Stimulated activated CD8-positive, alpha-beta memory T cell treated with anti-CD3 and anti-CD28 coated beads, Interleukin-15, amount 100 ng/mL, for 48 hours (primary cell): ENCODE measurements at places on chromosomes 13 and 19.

DNA sequence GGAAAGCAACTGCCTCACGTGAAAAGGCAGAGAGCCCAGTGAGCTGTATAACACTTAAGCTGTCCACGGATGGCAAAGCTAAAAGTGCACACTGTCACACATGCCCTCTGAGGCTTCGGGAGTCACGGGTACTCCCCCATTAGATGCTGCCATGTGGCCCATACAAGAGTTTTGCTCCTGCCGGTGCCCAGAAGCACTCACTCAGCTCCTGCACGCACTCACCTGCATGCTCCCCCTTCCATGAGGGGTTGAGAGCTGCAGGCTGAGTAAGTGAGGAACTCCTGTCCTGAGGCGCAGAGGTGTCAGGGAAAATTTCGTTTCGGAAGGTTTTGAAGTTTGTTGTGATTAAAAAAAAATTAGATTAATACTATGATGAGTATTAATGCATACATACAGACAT, 939.2 kb upstream of the ATXN8OS start:
- DNase-seq, result no peak

GRCh38 chr13:39185326-39185725, 147.1 kb downstream of the NHLRC3 start:
- no peak for DNase-seq

DNA sequence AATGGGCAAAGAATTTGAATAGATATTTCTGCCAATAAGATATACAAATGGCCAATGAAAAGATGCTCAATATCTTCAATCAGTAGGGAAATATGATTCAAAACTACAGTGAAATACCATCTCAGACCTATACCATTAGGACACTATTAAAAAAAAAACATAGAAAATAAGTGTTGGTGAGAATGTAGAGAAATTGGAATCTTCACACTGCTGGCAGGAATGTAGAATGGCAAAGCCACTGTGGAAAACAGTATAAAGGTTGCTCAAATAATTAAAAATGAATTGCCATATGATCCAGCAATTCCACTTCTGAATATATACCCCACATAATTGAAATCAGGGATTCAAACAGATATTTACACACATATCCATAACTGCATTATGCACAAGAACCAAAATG, 88.1 kb upstream of the STARD13 start:
- no peak for DNase-seq

DNA sequence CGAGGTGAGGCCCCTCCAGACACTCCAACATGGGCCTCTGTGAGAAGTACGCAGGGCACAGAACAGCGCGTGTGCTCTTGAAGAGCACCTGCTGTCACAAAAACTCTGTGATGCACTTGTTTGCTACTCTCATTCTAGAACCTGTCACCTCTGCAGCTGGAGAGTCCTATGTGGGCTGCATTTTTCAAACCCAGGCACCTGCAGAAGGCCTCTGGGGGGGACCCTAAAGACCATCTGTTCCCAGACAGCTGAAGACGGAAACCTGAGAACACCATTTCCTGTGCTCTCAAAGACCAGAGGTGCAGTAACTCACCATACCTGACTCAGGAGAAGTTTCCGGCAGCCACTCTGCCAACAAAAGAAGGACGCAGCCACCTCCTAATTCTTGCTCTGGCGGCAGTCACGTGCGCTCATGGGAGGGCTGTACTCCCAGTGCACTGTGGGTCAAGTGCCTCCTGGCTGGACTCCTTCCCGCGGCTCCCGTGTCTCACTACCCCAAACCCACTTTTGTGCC, 28.1 kb downstream of the RANBP3 start:
- DNase-seq, result no peak

DNA sequence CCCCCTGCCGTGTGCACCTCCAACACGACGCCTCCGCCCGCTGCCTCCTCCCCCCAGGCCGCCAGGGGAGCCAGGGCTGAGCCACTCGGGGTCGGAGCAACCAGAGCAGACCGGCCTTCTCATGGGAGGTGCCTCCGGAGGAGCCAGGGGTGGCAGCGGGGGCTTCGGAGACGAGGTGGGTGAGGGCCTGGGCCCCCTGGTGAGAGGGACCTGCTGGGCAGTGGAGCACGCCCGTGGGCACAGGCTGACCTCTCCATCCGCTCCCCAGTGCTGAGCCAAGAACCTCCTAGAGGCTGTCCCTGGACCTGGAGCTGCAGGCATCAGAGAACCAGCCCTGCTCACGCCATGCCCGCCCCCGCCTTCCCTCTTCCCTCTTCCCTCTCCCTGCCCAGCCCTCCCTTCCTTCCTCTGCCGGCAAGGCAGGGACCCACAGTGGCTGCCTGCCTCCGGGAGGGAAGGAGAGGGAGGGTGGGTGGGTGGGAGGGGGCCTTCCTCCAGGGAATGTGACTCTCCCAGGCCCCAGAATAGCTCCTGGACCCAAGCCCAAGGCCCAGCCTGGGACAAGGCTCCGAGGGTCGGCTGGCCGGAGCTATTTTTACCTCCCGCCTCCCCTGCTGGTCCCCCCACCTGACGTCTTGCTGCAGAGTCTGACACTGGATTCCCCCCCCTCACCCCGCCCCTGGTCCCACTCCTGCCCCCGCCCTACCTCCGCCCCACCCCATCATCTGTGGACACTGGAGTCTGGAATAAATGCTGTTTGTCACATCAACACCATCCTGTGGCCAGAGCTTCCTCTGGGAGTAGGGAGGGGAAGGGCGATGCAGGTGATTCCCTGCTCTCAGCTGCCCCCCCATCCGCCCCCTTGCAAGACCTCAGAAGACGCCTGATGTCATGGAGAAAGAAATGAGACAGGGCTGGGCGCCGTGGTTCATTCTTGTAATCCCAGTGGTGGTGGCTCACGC, 12.0 kb downstream of the BCAM start:
- DNase-seq, result no peak

- DNase-seq, result no peak
Observed at GRCh38 chr19:44644402-44645016, 799 bp downstream of the PVR start.

GRCh38 chr19:7883105-7883504, 5.2 kb upstream of the LRRC8E start:
- no peak for DNase-seq

DNA sequence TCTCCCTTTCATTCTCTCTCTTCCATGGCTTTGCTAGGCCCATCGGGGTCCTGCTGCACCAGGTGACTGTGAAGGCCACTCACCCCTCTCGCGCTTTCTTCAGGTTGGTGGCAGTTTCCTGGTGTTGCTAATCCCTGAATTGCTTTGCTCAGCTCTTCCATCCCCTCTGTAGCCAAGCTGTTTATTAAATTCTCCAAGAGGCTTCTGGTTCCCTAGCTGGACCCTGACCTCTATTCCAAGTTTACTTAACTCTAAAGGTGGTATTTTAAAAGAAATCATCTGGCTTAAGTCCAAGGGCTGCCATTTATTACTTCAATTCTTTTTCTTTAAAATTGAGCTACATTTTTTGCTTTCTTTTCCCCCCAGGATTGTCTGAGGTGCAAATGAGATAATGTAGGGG, 32.7 kb upstream of the MICU2 start:
- DNase-seq, result no peak

DNA sequence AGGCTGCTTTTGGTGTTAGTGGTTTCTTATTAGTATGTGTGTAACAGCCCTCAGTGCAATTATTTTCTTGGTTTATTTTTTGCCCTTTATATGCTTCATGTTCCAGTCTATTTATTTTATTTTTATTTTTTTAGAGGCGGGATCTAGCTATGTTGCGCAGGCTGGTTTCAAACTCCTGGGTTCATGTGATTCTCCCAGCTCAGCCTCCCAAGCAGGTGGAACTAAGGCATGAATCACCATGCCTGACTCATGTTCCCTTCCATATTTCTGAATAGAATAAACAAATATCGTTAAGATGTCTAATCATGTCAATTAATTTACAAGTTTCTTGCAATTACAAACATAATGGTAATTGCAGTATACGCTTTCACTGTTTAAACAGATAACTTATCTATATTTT, 11.7 kb downstream of the SKA3 start:
- DNase-seq, result no peak

DNA sequence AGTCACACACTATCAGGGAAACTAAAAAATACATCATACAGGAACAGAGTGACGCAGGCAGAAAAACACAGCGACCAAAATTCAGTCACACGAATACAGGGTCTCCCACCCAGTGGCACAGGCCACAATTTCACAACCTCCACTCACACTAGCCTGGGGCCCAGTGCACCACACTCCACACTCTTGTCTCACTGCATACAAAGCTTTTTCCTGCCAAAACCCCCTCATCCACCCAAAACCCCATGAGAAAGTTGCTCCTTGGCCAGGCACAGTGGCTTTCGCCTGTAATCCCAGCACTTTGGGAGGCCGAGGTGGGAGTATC, 1.2 kb downstream of the S1PR5 start:
- no peak for DNase-seq

DNA sequence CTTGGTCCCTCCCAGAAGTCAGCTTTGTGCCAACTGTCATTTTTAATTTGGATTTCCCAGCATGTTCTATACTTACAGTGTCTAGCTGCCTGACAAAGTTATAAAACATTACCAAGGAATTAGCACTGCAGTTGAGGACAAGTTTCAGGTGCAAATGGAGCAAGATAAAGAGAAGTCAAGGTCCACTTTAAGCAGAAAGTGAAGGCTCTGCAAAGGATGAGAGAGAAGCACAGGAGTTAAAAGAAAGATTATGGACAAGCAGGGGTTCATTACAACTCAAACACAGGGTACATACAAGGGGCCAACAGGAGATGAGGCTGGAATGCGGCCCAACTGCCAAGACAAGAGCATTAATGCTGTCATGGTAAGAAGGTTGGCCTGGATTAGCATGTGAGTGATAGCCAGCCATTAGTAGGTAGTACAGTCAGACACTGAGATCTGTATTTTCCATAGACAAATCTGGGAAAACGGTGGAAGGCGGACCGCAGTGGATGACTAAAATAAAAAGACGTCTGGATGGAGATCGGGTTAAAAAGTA, 17.6 kb downstream of the UBL3 start:
- no peak for DNase-seq

DNA sequence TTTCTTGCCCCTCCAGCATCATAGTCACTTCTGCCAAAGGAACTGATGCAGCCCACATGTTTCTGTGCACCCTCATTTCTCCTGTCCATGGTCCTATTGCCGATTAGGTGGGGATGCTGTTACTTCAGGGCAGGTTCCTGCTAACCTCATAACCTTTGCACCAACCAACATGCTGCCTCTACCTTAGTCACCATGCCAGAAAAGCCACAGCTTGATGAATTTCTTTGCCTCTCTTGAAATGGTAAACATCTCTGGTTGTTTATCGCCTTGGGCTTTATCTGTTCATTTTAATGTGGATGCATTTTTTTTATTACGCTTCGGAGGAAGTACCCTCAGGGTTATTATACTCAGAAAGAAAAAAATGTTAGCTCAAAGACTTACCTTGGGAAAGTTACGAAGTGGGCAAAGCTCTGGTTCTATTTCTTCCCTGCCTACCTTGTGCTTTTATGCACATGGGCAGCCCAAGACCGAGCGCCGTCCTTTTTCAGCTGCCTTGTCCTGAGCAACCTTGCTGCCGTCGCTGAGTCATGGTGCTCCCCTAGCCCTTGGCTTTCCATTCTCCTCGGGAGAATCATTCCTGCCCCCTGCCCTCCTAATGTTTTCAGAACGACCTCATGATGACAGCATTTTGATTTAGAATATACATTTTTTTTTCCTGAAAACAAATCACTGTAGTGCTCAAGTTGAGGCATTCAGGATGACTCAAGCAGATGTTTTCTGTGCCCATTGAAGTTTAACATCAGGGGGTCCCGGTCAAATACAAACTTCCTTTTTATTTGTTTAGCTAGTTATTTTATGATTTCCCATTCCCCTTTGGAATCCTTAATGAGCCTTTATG, 280.0 kb downstream of the SHISA2 start:
- no peak for DNase-seq

DNA sequence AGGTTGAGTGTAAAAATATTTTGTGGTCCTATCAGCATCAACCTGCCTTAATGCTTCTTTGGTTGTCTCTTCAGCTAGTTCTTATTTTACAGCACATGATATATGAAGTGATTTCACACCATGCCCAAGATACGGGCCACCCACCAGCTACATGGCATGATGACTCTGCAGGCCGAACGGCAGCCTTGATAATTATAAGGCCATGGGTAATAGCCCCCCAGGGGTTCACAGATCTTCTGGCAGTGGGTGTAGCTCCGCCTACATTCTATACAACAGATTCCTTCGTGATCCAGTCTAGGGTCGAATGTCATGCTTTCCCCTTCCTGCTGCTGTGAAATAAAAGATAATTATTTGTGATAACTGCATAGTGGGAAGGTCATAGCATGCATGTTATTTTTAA, 36.1 kb downstream of the CNMD start:
- no peak for DNase-seq

DNA sequence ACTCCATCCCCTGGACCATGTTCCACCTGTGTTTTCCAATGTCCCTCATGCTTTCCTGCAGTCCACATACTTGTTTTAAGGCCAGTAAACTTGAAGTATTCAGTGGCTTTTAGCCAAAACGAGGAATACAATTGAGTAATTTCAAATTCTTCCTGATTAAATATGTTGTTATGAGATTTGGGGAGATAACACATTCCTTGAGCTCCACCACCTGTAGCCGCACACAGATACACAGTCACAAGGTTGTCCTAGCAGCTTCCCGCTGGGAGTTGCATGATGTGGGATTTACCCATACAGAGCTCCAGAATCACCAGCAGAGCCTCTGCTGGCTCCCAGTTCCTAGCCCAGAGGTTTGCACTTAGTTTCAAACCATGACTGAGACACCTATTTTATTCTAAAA, 53.6 kb upstream of the FRY start:
- no peak for DNase-seq

DNA sequence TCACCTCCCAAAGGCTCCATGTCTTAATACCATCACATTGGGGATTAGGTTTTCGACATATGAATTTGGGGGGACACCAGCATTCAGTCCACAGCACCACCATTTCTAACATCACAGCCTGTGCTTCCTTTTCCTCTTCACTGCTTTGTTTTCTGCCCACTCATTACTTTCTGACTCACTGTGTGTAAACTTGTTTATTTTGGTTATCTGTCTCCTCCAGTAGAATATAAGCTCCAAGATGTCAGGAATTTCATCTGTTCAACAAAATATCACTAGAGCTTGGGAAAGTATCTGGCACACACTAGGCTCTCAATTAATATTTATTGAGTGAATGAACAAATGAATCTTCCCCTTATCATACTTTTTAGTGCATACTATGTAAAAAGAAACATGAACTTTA, 152.0 kb downstream of the NUFIP1 start:
- no peak for DNase-seq

DNA sequence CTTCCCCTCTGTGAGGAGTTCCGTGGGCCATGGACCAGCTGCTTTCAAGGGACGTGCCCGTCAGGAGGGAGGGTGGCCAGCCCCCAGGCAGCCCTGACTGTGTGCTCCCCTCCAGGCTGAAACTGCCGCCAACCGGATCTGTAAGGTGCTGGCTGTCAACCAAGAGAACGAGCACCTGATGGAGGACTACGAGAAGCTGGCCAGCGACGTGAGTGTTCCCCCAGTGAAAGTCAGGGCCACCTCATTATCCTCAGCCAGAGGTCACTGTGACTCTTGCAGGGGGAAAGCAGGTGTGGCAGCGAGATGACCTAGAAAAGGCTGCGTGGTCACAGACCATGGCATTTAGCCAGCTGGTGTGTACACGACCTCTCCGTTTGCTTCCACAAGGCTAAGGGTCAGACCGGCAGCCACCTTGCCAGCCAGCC, 29.9 kb downstream of the CAPN12 start:
- no peak for DNase-seq
